Stimulated activated CD4-positive, alpha-beta T cell treated with anti-CD3 and anti-CD28 coated beads, Interleukin-1b, Interleukin-23, amount 100 ng/mL, for 1 hour (primary cell): ENCODE measurements at places on chromosomes 7 and 10.

DNA sequence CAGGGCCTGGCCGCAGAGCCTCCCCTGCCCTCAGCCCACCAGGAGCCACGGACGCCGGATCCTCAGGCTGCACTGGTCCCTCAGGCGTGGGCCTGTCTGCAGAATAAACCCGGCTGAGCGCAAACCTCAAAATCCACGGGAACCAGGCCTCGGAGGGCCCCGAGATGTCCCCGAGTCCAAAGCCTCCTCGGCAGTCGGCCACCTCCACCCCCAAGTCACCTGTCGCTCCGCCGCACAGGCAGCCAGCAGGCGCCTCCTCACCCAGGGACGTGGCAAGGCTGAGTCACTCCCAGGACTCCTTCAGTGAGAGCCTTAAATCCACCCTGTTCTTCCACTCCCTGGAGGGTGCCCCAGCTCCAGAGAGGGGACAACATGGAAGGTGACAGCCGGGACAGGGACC is 33.2 kb downstream of the STK32C start:
- no peak for DNase-seq

- DNase-seq: no peak
These were observed 59.9 kb downstream of the SUGCT start for GRCh38 chr7:40194745-40195144.

GRCh38 chr10:78913219-78914059 is 155.3 kb upstream of the ZMIZ1 start:
- DNase-seq: no peak

- DNase-seq: no peak
These were observed 348.7 kb upstream of the LRGUK start for GRCh38 chr7:133778472-133778871.

DNA sequence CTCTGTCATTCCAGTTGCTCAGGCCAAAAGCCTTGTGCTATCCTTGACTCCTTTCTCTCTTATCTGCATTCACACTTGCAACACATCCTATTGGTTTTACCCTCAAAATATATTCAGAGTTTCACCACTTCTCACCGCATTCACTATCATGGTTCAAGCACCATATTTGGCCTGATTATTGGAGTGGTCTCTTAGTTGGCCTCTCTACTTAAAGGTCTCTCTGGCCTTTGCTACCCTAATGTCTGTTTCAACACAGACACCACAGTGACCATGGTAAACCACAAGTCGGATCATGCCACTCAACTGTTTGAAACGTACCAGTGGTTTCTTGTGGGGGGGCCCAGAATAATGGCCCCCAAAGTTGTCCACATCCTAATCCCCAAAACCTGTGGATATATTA is 15.2 kb upstream of the PDZD8 start:
- DNase-seq: no peak

- DNase-seq: no peak
These were observed 234.5 kb downstream of the AHR start for GRCh38 chr7:17532861-17533404.

GRCh38 chr7:117283371-117283770 is 39.5 kb downstream of the WNT2 start:
- no peak for DNase-seq

- no peak for DNase-seq
These were observed 49.5 kb downstream of the WAPL start for GRCh38 chr10:86472061-86472460.

- no peak for DNase-seq
These were observed 27.2 kb upstream of the ATP6V0A4 start for GRCh38 chr7:138825049-138825721.

GRCh38 chr10:112244197-112244596 is 39.0 kb upstream of the TECTB start:
- no peak for DNase-seq

DNA sequence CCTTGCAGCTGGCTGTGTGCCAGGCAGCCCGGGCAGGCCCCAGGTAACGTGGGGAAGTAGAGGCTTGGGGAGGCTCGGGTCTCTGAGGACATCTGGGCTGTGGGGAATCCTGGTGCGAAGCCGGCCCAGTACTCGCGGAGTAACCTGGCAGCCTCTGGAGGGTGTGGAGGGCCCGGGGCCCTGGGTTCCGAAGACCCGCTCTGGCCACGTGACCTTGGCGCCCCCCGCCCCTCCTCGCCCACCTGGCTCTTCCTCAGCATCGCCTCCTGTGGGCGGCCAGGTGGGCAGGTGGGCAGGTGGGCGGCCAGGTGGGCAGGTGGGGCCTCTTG is 143.1 kb downstream of the WDR37 start:
- DNase-seq: no peak
